ENCODE measurements at places on chromosomes 6 and 20.
A peak's percentile ranks its signal among the peaks of the same experiment; 100 is the strongest.

DNA sequence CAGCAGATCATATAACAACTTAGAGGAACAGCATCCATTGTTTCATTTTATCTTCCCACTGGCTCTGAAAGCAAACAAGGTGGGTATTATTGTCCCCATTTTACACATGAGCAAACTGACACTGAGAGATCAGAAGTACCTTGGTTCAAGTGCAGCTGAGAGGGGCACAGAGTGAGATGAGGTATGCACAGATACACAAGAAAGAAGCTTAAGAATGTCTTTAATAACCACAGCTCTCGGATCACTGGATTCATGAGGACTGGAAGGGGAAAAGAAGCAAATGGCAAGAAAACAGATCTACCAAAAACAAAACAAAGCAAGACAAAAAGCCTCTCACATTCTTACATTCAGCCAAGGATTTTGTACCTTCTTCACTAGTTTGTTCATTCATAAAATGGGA lies 10.6 kb downstream of the SLC2A10 start:
- peaks cover 7% of the 10 kb centered on the region for H3K4me1 ChIP-seq
- no peak overlapping the region for H3K27ac ChIP-seq
- H3K4me3 ChIP-seq: no peak overlapping the region

DNA sequence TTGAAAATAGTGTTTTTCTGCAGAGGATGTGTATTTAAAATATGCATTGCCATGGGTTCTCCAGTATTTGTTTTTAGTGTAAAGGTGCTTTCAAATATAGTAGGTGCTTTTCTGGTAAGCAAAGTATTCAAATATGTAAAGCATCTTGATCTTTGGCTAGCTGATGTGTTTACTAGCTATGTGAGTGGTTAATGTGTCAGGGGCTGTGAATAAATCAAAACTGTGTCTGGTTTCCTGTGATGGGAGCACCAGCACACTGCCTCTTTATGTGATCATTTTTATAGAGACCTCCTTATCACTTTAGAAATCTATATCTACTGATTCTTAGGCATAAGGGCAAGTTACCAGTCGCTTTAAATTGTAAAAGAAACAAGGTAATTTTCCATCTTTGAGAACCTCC lies 388.9 kb upstream of the MAN1A1 start:
- DNase-seq: no peak
- no peaks in the 10 kb centered on the region for H3K27me3 ChIP-seq
- no peak overlapping the region for H3K4me3 ChIP-seq
- H3K27ac ChIP-seq: no peak overlapping the region
- H3K36me3 ChIP-seq: no peaks in the 10 kb centered on the region

DNA sequence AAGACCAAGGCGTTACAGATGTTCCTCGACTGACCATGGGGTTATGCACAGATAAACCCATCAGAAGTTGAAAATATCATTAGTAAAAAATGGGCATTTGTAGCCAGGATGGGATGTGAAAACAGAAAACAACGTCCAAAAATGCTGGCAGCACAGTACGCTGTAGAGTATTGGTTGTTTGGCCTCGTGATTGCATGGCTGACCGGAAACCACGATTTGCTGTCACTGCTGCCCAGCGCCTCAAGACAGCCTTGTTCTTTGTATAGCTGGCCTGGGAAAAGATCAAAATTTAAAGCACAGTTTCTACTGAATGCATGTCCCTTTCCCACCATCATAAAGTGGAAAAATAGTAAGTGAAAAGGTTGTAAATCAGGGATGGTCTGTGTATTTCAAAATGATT lies 41.9 kb downstream of the MTHFD1L start:
- H3K27ac ChIP-seq: no peak overlapping the region
- no peak overlapping the region for H3K4me3 ChIP-seq
- peaks cover 50% of the 10 kb centered on the region for H3K36me3 ChIP-seq
- no peak for DNase-seq
- no peaks in the 10 kb centered on the region for H3K27me3 ChIP-seq

DNA sequence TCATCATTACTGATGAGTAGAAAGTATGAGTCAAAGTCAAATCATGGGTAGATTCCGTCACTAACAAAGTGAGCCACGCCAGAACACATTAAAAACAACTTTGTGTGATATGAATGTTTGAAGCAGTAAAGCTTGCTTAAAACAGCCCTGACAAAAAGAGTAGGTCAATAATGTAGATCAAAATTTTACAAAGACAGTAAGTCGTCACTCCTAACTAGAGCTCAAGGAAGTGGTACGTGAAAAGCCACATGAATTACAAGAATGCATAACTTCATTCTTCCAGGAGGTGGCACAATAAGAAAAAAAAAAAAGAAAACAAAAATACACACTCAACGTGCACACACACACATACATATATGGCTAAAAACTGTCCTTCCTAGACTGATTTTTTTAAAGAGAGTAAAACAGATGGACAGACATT lies 69.9 kb downstream of the HACE1 start:
- no peak for DNase-seq
- H3K27me3 ChIP-seq: no peaks in the 10 kb centered on the region
- peaks cover 6% of the 10 kb centered on the region for H3K36me3 ChIP-seq
- H3K4me1 ChIP-seq: peaks cover 9% of the 10 kb centered on the region
- no peak overlapping the region for H3K27ac ChIP-seq

DNA sequence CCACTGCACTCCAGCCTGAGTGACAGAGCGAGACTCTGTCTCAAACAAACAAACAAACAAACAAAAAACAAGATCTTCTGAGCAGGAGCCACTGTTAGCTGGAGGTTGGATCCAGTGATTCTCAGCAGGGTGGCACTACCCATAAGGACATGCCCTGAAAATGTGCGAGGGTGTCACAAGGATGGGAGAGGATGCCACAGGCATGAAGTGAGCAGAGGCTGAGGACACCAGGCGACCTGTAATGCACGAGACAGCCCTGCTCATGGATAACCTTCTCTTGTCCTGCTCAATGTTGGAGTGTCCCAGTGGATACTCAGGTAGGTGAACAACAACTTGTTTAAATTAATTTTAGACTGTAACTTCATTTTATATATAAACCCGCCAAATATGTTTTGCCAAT lies 76.8 kb downstream of the KCNB1 start:
- no peak overlapping the region for H3K4me3 ChIP-seq
- peak; percentile 70 for DNase-seq
- no peaks in the 10 kb centered on the region for H3K27me3 ChIP-seq
- H3K4me1 ChIP-seq: no peaks in the 10 kb centered on the region

- no peak overlapping the region for H3K27ac ChIP-seq
- H3K4me1 ChIP-seq: no peaks in the 10 kb centered on the region
- no peak overlapping the region for H3K4me3 ChIP-seq
Observed at GRCh38 chr6:29230666-29231065, 60.0 kb downstream of the OR2J2 start.

GRCh38 chr6:113015249-113015648 lies 668.1 kb downstream of the RFPL4B start:
- H3K4me3 ChIP-seq: no peak overlapping the region
- H3K27me3 ChIP-seq: no peaks in the 10 kb centered on the region
- no peak for DNase-seq
- no peaks in the 10 kb centered on the region for H3K36me3 ChIP-seq
- no peak overlapping the region for H3K27ac ChIP-seq
- H3K4me1 ChIP-seq: peaks cover 8% of the 10 kb centered on the region

DNA sequence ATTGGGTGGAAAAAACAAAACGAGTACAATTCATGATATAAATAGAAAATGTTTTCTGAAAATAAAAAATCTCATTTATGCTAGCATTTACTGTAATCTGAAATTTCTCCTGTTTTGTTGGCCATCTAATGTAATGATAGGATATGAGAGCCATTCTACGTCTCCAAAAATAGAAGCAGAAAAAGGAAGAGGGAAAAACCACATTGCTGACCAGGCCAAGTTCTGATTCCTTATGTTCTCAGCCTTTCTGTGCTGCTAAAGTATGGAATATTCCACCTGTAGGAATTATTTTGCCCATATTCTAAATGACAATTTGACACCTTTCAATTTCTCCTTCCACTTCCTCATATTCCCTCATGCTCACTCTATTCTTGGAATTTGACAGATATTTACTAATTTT lies 110.2 kb downstream of the TBXT start:
- no peak overlapping the region for H3K4me3 ChIP-seq
- H3K36me3 ChIP-seq: no peaks in the 10 kb centered on the region
- H3K4me1 ChIP-seq: no peaks in the 10 kb centered on the region
- no peak for DNase-seq
- no peaks in the 10 kb centered on the region for H3K27me3 ChIP-seq
- no peak overlapping the region for H3K27ac ChIP-seq

DNA sequence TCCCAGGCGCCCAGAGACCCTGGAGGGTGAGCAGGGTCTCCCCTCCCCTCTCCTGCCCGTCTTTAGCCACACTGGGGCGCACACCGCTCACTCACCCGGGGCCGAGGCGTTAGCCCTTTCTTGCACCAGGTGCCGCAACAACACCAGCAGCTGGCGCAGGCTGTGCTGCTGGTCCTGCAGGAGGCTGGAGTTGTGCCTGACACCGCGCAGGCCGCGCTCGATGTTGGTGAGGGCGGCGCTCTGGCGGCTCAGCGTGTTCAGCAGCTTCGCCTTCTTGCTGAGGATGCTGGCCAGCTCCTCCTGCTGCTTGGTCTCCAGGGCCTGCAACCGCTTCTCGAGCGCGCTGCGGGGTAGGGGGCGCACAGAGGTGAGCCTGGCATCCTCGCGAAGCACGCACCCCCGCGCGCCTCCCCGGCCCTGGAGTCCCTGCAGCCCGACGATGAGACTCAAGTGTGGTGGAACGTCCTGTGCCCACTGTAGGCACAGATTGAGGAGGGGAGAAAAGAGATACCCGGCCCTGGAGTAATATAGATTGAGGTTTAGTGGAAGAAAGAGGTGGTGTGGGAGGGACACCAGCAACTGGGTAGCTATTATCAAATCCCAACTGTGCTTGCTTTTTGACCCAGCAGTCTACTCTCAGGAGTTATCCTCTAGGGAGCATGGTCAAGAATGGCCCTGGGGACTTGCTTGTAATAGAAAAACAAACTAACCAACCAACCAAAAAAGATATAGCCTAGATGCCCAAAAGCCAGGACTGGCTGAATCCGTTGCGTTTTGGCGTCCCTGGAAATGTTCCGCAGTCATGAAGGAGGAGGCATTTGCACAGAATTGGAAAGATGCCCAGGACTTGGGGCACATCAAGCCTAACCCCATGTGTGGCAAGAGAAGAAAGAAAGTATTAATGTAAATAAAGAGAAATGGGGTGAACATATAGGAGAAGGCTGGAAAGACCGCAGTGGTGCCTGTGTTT lies 30.9 kb downstream of the ANGPT4 start:
- no peak for DNase-seq
- no peaks in the 10 kb centered on the region for H3K36me3 ChIP-seq
- H3K4me1 ChIP-seq: peaks cover 8% of the 10 kb centered on the region
- H3K27me3 ChIP-seq: no peaks in the 10 kb centered on the region

DNA sequence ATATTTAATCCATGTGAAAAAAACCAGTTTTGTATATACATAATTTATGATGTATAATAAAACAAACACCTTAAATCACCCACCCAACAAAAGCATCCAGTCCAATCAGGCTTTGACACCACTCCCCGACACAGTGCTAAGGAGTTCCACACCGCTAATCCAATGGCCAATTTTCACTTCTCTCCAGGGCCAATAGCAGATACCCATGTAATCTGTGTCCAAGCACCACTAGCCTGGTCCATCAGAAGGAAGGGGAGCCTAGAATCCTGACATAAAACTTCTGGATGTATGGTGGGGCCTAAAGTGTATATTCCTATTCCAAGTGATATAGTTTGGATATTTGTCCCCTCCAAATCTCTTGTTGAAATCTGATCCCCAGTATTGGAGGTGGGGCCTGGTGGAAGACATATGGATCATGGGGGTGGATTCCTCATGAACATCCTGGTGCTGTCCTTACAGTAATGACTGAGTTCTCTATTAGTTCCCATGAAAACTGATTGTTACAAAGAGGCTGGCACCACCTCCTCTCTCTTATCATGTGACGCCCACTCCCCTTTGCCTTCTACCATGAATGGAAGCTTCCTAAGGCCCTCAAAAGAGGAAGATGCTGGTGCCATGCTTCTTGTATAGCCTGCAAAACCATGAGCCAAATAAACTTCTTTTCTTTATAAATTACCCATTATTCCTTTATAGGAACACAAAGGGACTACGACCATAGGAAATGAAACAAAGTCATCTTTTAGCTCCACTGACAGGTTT lies 20.8 kb downstream of the RALGAPA2 start:
- no peak for DNase-seq
- no peak overlapping the region for H3K27ac ChIP-seq
- H3K27me3 ChIP-seq: no peaks in the 10 kb centered on the region
- no peak overlapping the region for H3K4me3 ChIP-seq
- no peaks in the 10 kb centered on the region for H3K4me1 ChIP-seq

DNA sequence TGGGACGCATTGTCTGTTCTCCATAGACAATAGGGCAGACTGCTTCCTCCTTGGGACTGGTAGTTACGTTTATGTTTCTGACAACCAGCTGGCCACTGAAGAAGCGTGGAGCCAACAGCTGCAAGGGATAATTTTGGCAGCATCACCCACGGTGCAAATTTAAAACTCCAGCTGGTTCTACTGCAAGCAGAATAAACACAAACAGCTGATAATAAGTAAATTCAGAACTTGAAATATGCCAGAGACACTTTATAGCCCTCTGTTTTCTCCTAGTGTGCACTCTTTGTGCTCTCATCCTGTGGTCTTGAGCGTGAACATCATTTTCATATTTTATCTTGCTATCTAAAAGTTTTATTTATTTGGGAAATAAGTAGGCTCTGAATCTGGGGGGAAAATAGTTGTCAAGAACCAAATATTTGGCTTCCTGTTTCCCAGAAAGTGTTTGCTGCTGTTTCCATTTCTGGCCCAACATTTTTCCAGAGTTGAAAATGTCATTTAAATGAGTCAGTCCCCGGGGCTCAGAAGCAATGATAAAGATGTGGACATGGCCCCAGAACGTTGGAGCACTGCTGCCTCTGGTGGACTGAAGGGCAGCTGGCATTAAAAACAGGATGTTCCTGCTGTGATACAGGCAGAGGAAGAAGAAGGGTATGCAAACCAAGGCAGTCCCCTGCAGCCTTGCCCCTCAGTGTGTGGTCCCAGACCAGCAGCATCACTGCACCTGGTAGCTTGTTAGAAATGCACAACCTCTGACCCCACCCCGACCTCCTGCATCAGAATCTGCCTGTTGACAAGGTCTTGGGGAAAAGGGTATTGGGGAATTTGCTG lies 12.5 kb upstream of the THBD start:
- no peak for DNase-seq
- H3K4me3 ChIP-seq: no peak overlapping the region
- no peaks in the 10 kb centered on the region for H3K36me3 ChIP-seq
- H3K27me3 ChIP-seq: no peaks in the 10 kb centered on the region

- H3K27ac ChIP-seq: no peak overlapping the region
- H3K4me3 ChIP-seq: peak overlapping the region; percentile 34
- no peaks in the 10 kb centered on the region for H3K4me1 ChIP-seq
- no peaks in the 10 kb centered on the region for H3K36me3 ChIP-seq
- DNase-seq: peak; percentile 84
Observed at GRCh38 chr20:60138256-60139220, 180.3 kb downstream of the CDH26 start.

- no peak overlapping the region for H3K27ac ChIP-seq
- H3K27me3 ChIP-seq: no peaks in the 10 kb centered on the region
- H3K4me1 ChIP-seq: peaks cover 10% of the 10 kb centered on the region
- no peak for DNase-seq
- H3K36me3 ChIP-seq: no peaks in the 10 kb centered on the region
- H3K4me3 ChIP-seq: no peak overlapping the region
Observed at GRCh38 chr20:36117638-36118037, 36.9 kb upstream of the EPB41L1 start.
